ENCODE measurements at places on chromosomes 11 and 22. TPM values are rescaled to one million over a fixed set of nuclear protein-coding genes. Genes with fewer than 3 reads are reported as not detected.

DNA sequence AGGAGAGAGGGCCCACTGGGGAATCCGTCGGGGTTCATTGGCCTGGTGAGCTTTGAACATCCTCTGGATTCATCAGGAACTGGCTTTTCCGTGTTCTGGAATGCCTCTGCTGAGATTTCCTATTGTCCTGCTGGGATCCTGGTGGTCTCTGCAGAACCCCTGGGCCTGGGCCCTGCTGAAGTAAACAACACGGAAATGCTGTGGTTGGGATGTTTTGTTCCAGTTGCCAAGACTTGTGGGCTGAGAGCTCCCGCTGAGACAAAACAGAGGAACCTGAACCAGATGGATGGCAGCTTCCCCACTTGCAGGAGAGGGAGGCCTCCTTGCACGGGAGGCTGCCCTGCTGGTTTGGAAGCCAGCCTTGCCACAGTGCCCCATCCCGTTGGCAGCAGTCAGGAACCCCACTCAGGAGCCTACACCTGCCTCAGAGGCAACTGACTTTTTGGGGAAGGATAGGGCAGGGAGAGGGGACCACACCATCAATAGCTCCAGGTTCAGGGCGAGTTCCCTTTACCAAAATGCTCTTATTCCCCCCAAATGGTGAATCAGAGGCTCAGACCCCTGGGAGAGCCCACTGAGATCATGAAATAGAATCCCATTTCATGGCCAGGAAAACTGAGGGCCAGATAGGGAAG is 60.7 kb downstream of the LRRC32 start:
- DNase-seq = no peak

GRCh38 chr22:21964234-21964633 is 11.6 kb upstream of the PPM1F start:
- no peak for DNase-seq

DNA sequence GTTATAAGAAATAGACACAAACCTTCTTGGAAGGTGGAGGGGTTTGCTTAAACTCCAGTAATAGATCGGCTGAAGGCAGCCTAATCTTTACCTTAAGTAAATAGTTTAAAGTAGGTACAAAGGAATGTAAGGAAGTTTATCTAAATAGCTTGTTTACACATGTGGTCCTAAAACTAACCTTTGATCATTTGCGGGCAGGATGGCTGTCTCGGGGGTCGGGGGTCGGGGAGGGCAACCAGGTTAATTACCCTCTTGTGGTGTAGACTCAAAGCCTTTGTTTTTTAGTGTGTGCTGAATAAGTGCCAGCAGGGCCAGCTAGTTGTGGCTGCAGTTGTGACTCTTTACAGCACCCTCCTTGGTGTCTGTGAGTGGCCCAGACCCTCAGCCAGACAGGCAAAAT is 256.9 kb upstream of the SESN3 start:
- DNase-seq = no peak

- DNase-seq = no peak
Measured at GRCh38 chr22:46043339-46043738, 66.4 kb upstream of the WNT7B start.

DNA sequence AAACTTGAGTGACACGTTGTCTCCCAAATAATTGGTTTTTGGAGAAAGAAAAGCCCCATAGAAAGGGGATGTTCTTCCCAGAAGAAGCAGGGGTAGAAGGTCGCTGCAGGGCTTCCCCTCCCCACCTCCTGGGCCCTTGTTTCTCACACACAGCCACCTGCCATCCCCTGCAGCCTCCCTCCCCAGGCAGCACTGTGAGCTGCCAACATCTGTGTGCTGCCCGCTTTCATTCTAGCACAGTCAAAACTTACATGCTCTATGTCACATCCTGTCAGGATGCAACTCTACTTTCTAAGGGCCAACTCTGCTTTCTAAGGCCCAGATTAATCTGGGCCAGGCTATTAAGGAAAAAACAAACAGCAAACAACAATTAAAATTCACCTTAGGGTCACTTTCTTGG is 309.4 kb upstream of the ZC3H12C start:
- DNase-seq = no peak

GRCh38 chr22:31286360-31287255 is 5.7 kb downstream of the PIK3IP1 start:
- no peak for DNase-seq

DNA sequence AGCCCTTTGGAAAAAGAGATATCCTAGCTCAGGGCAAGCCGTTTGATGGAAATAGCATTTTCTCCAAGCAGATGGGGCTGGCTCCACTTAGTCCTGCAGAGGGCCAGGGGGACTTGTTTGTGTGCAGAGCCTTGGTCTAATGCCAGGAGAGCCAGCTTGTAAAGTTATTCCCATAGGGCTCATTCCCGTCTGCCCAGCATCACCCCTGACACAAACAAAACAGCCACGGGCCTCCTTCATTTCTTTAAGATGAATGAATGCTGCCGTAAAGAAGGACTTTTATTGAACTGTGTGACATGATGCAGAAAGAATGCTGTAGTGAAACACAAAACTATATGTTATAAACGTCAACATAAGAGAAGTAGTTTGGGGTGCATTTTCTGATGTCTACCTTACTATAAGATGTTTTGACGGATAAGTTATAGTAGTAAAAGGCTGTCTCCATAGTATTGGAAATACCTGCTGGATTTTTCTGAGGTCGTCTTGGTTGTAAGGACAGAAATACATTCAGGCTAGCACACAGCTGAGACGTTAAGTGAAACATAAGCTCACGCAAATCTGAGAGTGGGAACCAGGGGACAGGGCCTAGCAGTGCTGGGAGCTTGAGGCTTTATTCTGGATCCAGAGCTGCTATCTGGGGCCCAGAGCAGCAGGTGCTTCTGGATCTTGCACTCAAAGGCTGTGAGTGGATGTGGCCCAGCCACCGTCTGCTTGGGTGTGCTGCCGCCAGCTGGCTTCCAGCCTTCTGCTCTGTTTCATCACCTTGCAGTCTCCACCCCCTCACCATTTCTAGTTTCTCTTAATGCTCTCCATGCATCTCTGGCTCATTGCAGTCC is 53.3 kb downstream of the NCAM1 start:
- peak; percentile 36 for DNase-seq

- DNase-seq = no peak
Measured at GRCh38 chr22:25689631-25690030, 52.4 kb upstream of the MYO18B start.

DNA sequence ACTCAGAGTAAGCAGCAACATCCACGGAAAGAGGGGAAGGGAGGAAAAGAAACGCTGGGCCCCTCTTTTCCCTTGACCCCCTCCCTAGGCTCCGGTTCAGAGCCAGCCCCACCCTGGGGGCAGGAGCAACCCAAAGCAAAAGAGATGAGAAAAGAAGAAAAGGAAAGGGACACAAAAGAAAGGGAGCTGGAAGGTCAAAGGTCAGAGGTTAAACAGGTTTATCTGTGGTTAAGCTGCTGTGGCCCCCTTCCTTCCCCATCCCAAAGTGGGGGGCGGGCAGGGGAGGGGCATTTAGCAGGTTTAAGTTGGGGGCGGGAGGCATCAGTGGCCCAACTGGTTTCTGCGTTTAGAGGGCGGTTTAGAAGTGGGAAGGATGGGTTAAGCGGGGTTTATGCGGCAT is 35.6 kb downstream of the SLC22A12 start:
- DNase-seq = no peak

GRCh38 chr22:27537501-27537900 is 264.1 kb downstream of the MN1 start:
- DNase-seq = no peak

- no peak for DNase-seq
Measured at GRCh38 chr11:116175707-116176106, 597.1 kb downstream of the BUD13 start.

DNA sequence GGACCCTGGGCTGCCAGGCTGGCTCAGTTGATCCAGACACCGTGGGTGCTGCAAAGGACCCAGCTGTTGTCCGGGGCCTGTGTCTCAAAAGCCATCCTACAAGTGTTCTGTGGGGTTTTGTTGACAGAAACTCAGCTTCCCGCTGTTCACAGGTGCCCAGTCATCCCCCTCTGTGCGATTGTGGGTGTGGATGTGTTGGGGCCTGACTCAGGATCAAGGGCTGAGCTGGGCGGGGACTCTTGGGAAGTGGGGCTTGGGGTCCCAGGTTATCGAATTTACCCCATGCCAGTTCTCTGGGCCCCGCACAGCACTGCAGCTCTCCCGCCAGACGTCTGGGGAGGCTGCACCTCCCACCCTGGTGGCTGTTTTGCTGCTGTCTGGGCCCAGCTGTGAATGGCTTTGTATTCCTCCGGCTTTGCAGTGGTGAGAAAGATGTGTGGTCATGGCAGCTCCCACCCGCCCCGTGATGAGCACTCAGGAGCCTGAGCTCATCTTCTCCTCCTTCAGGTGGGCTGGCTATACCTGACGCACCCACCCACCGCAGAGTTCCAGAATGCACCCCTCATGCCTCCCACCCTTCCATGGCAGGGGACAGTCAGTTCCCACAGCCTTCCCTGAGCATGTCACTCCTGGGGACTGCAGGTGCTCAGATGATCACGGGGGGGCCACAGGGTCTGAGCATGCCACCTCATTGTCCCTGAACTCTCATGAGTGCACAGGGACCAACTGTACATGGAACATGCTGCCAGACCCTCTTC is 3.6 kb upstream of the AP2A2 start:
- DNase-seq = no peak

The OR5A1 gene
- not detected for total RNA-seq

The ZFTA gene
- 14.0 TPM for total RNA-seq

The RIC8A gene
- 130 TPM for total RNA-seq

The APOA1 gene
- 0.11 TPM for total RNA-seq

The RAG1 gene
- total RNA-seq = 0.18 TPM

Measured in Daoy (cell line).